ENCODE measurements at places on chromosomes 4 and X. TPM values are rescaled to one million over a fixed set of nuclear protein-coding genes. Genes with fewer than 3 reads are reported as not detected.

GRCh38 chrX:109709129-109709631 lies 23.9 kb downstream of the ACSL4 start:
- DNase-seq, result no peak

The MID2 gene
- total RNA-seq, result 11.3 TPM

The ARHGAP4 gene
- total RNA-seq, result 34.6 TPM

The RASL11B gene
- 25.5 TPM for total RNA-seq

GRCh38 chrX:141133272-141133671 lies 43.7 kb downstream of the LDOC1 start:
- no peak for DNase-seq

- DNase-seq, result no peak
Measured at GRCh38 chr4:140223056-140223810, 69.2 kb upstream of the MAML3 start.

Data from testis (tissue), 5 donors.